Neuronal stem cell (in vitro differentiated cells): ENCODE measurements at places on chromosomes 7 and 10.

GRCh38 chr10:63481815-63482421, 16.1 kb upstream of the JMJD1C start:
- no peak for DNase-seq

- no peak for DNase-seq
These were observed 19.1 kb downstream of the ATOH7 start for GRCh38 chr10:68212721-68213352.

- DNase-seq = no peak
These were observed 106.4 kb downstream of the GSAP start for GRCh38 chr7:77309714-77310220.

DNA sequence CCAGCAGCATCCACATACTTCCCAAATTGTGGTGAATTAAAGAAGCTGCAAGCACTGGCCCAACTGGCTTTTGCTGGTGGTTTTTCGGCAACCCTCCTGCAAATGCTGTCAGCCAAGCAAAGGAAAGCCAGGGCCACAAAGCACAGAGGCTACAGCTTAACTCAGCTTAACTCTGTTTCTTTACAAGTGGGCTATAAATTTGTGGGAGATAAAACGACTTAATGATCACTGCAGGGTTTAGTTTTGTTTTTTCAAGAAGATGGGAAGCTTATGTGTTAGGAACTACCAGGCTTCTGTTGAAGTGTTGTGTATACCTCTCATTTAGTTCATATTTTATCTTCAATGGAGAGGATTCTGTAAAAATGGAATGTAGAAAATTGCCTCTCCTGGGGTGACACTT, 110.6 kb downstream of the TACC2 start:
- DNase-seq = no peak

GRCh38 chr7:79965946-79966345, 168.7 kb upstream of the GNAI1 start:
- no peak for DNase-seq

DNA sequence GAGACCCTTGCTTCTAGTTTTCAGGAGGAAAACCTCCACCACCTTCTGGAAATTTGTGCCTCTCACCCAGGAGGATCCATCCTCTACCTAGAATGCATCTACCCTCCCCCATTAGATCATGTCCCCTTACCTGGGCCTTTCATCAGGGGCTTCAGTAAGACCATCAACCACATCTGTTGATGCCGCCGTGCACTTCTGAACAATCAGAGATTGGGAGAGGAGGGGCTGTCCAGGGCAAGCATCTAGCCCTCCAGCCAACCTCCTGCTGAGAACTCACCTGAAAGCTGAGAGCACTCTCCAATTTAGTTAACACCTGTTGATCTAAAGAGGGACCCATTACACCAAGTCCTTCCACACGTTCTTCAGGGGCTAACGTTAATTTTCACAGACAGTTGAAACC, 57.6 kb upstream of the PIK3CG start:
- no peak for DNase-seq

GRCh38 chr10:110504111-110504735, 6.5 kb downstream of the DUSP5 start:
- DNase-seq = no peak

DNA sequence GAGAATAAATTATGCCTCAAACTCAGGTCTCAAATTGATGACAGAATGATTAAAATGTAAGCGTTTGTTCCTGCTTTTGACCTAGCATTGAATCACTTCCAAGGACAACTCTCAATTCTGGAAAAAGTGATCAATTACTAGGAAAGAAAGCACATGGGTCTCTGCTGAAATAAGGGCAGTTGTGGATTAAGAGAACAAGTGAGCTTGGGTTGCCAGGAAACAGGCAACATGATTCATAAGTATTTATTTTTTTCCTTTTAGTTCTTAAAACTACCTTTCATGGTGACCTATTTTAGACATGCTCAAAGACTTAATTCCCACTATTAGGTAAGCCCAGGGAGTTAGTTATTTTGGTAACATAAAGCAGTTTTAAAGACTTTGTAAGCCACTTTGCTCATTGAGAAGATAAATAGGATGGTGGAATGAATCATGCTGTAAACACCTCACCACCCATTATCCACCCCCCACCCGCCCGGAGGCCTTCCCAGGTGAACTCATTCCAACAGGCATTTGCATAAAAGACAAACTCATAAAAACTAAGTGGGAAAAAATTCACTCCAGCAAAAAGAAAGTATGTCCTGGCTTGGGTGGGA, 728.3 kb downstream of the SORCS1 start:
- no peak for DNase-seq

DNA sequence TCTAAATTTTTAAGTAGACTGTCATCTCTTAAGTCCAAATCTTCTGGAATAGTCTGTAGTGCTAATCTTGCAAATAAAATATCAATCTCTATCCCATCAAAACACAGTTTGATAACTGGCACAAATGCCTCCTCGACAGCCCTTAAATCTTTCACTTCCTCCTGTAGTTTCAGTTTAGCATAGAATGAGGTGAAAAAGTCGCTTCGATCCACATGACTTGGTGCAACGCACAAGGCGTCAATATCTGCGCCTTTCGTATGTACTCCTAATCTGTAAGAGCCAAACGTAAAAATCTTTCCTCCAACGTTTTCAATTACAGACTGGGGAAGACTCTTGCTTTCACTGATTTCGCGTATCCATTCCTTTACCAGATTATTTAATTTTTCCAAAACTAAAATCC, 603 bp downstream of the PAPOLB start:
- DNase-seq = no peak

GRCh38 chr7:93981480-93981874, 22.7 kb downstream of the BET1 start:
- no peak for DNase-seq

GRCh38 chr7:137096607-137097006, 228.2 kb downstream of the CHRM2 start:
- DNase-seq = no peak

DNA sequence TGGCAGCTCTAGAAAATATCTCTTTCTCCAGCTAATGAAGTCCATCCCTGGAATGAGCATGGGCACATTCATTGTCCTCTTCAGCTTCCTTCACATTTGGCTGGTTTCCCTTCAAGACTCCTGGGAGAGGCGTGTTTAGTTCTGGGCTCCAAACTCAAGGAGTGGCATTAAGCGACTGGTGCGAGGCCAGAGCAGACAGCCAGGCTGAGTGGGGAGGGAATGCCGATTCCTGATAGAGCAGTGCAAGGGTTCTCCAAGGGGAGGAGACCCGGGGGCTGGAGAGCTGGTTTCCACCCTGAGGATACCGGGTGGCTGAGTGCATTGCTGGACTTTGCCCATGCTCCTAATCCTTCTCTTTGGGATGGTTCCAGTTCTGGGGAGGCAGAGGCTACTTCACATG, 372.1 kb downstream of the RPS24 start:
- no peak for DNase-seq

DNA sequence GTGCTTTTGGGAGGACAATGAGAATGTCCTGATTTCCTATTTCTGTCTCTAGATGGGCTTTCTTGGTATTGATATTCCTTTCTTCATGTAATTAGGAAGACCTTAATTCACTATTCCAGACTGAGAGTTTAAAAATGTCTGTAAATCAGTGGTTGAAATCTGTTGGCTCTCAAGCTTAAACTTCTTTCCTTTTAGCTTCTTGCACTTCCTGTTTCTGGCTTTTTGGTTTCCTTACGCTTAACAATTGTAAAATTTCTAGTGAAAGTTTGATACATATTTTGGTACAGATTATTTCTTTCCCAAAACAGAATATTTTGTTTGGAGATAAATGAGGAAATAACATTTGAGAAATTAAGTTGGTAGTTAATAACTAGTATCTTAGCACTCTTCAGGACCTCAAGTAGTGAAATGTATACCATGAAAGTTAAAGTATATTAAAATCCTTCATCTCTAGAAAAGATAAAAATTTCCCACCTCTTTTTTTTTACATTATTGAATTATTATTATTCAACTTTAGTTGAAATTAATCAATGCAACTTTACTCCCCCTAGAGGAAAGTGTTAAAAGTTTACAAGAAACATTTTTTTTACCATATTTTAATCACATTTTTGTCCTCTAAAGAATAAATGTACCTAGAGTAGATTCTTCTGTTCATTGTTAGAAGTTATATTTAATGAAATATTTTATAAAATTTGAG, 137.2 kb downstream of the PHTF2 start:
- DNase-seq = no peak

DNA sequence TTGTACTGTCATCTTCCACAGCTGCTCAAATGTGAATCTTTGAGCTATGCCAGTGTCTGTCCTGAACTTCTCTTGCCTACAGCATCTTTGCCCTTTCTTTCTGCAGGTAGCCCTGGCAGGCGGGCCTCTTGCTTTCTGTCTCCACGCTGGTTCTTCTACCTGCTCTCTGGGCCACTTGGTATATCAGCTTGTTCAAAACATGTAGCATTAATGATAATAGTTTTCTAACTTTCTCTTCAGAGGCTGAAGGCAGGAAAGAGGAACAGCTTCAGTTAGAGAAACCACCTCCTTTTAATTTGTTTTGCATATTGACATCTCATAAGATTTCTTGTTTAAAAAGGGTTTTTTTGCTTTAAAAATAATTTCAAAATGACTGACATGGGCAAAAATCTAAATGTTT, 923 bp upstream of the FGL2 start:
- DNase-seq = no peak
